ENCODE measurements at places on chromosomes 1 and 21.

DNA sequence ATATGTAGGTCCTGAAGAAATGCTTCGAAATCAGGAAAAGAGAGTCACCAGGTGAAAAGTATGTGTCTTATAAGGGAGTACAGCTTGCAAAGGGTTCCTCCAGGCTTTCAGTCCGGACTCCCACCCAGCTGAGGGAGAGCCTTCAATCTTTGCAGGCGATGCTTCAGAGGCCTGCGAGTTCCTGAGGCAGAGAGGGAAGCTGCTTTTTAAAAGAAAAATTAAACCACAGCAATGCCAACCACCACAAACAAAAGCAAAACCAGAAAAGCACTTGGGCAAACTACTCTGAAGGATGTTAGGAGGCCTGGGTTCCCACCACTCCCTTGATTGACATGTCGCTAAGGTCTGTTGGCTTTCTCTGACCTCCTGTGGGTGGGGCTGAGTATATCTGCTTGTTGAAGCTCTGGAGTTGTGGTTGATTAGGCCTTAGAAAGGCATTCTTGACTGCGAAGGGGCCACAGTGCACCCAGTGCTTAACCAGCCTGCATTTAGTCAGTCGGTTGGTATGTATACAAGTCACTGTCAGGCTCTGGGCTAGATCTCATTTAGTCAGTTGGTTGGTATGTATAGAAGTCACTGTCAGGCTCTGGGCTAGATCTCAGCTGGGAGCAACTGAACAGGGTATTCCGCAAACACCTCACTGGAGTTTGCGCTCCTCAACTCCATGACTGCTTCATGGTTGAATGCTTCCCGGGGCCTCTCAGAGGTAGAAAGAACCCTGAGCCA is 1.2 kb downstream of the NIPAL3 start:
- DNase-seq, result peak; percentile 94

- no peak for DNase-seq
These were observed 52.1 kb downstream of the DHRS3 start for GRCh38 chr1:12565966-12566352.

GRCh38 chr1:212646588-212646987 is 38.0 kb downstream of the ATF3 start:
- DNase-seq, result no peak

DNA sequence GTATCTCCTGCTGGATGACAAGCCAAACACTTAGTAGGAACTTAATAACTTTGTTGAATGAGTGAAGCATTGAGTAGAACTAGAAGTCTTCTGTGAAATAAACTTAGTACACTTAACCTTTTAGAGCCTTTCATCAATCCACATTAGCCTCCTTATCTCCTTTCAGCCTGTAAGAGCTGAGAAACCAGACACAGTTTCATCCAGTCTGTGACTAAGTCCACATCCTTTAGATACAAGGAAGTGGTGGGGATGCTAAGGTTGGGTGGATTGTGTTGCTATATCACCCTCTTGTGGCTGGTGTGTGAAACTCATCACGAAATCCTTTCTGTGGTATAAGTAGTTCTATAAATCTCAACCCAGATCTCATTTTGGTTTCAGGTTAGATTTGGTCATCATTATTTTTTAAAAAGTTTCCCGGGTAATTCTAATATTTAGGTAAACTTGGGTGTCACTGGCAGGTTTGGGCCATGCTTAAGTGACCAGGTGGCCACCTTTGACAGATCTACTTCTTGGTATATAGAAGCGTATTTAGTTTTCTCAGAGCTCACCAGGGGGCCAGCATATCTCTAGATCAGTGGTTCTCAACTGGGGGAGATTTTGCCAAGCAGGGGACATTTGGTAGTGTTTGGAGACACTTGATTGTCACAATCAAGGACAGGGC is 27.8 kb upstream of the CD84 start:
- peak; percentile 93 for DNase-seq

DNA sequence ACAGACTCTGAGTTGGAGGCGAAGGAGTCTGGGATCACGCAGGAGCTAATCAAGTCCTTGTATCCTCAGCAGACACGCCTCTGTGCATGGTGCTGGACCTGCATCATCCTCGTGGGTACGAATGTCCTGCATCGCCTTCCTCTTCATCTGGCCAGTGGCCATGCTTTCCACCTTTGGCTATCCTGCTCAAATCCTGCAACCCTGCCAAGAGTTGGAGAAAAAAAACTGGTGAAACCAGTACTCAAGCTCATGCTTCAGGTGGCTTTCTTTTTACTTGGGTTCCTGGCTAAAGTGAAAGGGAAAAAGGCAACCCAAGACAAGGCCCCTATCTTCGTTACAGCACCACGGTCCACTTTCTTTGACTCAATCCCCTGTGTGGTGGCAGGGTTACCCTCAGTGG is 8.9 kb downstream of the SETSIP start:
- no peak for DNase-seq

GRCh38 chr21:32172106-32172505 is 106.7 kb downstream of the MIS18A start:
- DNase-seq, result no peak

DNA sequence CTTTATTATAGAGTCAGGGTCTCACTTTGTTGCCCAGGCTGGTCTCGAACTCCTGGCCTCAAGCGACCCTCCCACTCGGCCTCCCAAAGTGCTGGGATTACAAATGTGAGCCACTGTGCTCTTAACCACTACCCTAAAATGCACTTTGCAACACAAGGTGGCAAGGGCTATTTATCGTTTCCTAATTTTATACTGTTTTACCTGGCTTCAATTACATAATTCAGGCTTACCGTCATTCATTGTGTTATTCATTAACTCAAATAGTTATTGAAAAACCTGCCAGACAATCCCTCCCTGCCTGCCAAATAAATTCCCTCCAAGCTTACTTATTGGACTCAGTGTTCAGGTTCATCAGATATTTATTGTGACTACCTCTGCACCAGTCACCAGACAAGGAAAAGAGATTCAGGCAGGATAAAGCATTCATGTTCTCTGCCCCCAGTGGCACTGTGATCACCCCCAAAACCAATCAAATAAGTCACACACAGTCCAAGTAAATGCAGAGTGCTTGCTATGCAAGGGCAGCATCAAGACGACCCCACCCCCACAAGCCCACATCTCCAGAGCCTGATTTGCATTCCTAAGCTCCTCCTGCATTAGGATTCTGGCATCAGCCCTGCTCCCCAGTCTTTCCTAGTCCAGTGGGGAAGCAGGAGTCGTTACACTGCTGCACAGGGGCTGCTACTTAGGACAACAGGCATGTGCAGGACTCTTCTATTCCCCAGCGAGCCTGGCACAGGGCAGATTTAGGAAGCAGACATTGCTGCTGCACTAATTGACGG is 8.1 kb downstream of the PAQR7 start:
- no peak for DNase-seq

Data from choroid plexus epithelial cell (primary cell).